ENCODE measurements at places on chromosomes 1 and 21.
A peak's percentile ranks its signal among the peaks of the same experiment; 100 is the strongest.

DNA sequence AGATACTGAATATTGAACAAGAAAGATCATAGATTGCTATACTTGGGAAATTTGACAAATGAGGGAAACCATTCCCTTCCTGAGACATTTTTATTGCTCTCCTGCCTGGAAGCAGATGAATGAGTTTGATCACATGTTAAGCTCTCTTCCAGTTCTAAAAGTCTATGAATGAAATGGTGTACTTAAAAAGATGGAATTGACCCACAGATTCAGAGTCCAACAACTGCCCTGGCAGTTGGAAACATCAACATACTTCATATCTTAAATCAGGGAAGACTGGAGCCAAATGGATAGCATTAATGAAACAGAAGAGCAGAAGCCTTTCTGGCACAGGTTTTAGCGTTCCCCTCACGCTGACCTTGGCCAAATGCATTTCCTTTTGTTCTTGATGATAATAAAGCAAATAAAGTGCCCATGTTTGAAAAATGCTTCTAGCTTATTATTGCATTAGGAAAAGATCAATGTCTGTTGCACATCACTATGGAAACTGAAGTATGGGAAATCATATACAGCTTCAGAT is 142.6 kb downstream of the ESRRG start:
- no peak for DNase-seq

GRCh38 chr1:56031001-56031400 is 548.4 kb downstream of the PLPP3 start:
- DNase-seq: no peak

GRCh38 chr1:20317471-20317870 is 26.8 kb downstream of the VWA5B1 start:
- DNase-seq: no peak

GRCh38 chr1:93528412-93528811 is 80.5 kb downstream of the FNBP1L start:
- DNase-seq: no peak

DNA sequence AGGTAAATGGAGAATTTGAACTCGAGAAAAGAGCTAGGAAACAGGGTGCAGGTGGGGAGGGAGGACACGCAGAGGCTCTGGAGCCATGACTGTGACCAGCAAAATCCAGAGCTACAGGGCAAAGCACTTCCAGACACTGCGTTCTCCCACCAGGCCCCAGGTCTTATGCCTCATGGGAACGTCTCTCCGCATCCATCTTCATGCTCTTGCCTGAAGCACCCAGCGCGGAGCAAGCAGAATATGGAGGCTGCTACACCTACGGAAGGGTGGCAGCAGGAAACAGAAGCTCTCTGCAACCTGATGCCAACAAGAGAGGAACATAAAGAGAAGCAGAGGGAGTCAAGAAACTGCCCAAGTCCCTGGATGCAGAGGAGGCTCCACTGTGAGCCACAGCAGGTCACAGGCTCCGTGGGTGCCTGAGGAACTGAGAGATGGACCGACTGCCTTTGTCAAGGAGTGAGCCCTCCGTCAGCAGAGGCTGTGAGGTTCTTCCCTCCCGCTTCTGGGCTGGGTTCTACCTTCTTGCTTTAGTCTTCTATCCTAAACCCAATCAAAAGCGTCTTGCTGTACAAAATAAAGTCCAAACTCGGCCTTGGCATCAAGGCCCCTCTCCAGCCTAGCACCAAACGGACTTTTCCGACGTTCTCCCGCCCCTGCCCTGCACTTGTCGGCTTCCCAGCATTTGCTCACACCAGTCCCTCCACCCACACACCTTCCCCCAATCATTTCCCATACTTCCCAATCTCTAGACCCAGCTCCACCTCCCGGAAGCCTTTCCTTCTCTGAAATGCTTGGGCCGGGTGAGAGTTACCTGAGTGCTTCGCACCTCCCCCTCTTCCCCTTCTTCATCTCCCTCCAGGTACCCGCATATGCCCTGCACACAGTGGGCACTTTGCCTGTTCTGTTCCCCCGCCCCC is 930 bp downstream of the DHCR24 start:
- no peak for DNase-seq

- no peak for DNase-seq
Observed at GRCh38 chr1:154837672-154838171, 32.4 kb downstream of the KCNN3 start.

DNA sequence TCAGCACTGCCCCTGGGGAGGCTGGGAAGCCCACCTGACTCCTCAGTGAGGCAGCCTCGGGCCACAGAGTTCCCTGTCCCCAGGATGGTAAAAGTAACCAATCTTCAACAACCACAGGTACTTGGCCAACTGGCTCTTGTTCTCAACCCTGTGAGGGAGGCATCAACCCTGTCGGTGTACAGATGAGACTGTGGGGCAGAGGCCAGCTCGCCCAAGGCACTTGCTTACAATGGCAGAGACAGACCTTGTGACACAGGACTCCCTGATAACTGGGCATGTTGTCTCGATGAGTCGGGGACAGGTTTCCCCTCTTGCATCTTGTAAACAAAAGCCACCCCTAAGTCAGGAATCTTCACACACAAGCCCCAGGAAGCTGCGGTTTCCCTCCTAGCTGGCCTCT is 8.0 kb downstream of the SLC30A2 start:
- no peak for DNase-seq

DNA sequence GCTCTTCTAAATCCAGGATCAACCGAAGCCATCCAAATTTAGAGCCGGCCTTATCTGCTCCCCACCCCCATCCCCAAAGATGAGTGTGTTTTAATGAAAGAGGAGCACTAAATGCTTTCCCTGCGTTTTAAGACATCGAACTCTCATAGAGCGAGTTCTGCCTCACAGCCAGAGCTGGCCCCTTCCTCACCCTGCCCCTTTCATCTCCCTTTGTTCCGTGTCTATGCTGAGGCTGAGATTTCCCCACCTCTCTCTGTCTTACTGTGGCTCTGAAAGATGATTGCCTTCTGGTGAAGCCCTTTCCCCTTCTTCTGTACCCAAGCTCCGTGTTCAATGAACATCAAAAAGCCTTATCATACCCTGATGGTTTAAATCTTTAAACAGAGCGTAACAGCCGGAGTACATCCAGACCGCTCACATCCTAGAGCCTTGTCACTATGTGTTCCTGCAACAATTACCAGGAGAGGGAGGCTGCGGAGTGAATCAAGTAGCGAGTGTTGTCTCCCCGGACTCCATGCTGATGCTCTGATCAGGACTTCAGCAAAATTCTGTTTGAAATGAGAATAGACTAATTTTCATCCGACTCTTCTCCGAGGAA is 110.1 kb downstream of the ZNF326 start:
- no peak for DNase-seq

DNA sequence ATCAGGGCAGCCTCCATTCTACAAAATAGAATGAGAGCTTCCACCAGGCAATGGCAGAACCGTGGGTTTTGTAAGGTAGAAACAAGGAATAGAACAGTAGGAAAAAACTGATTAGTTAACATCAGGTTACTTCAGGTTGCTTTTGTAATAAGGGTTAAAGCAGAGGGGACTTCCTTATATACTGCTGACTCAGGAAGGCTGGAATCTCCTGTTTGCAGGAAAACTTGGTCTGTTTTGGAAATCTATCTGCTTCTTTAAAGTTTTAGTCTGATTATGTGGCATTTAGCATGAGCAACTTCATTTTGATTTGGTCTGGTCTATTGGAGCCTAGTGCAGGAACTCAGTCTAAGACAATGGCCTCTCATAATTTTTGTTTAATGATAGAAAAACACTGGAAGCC is 32.7 kb upstream of the RAB4A start:
- no peak for DNase-seq

GRCh38 chr1:214643030-214643429 is 40.0 kb downstream of the CENPF start:
- DNase-seq: no peak

GRCh38 chr1:39258146-39258924 is 53.8 kb downstream of the MACF1 start:
- DNase-seq: peak; percentile 37

GRCh38 chr1:212797681-212798080 is 6.0 kb downstream of the TATDN3 start:
- DNase-seq: no peak

GRCh38 chr21:29184037-29184436 is 53.6 kb downstream of the MAP3K7CL start:
- DNase-seq: no peak

- no peak for DNase-seq
Observed at GRCh38 chr1:89962742-89963075, 32.2 kb upstream of the ZNF326 start.

DNA sequence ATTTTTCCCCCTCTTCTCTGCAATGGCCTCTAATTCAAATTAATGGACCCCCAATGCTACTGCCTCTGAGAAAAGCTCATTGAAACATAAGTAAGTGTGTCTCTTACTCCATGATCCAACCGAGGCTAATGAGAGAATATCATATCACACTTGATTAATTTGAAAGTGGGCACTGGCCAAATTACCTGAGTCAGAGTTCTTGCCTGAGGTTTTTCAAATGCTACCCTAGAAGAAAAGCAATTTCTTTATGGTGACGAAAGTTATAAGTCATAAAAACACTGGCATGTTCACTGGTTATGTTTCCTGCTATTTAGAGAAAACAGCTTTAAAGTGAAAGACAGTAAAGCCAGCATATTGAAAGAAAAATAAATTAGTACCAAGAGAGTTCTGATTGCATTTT is 368.8 kb upstream of the TMPRSS15 start:
- no peak for DNase-seq

DNA sequence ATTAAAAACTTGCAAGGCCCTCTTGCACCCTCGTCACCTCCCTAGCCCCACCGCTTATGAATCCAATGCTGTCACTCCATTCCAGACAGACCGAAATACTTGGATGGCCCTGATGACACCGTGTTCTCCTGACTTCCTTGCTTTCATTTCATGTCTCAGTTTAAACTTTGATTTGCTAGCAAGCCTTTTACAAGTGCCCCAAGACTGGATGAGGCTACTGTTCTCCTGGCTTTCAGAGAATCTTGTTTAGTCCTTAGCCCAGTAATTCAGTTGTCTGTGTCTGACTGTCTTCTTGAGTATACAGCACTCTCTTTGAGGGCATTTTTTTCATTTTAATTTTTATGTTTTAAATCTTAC is 824 bp upstream of the IFI44L start:
- DNase-seq: no peak

GRCh38 chr1:230816018-230816417 is 52.3 kb downstream of the C1orf198 start:
- DNase-seq: no peak

DNA sequence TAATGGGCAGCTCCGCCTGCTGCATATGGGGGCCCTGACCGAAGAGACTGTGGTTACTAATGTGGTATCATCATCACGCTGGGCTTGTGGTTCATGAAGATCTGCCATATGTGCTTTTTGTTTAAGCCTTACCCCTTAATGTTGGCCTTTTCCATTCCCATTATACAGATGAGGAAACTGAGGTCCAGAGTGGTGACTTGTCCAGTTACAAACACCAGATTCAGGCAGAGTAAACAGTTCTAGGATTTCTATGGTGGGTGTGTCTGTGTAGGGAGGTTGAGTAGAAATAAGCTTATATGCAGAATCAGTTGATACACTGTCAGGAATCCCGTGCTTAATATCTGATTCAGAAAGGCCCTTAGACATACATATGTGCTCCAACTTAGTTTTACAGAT is 691 bp downstream of the UTP11 start:
- DNase-seq: no peak

DNA sequence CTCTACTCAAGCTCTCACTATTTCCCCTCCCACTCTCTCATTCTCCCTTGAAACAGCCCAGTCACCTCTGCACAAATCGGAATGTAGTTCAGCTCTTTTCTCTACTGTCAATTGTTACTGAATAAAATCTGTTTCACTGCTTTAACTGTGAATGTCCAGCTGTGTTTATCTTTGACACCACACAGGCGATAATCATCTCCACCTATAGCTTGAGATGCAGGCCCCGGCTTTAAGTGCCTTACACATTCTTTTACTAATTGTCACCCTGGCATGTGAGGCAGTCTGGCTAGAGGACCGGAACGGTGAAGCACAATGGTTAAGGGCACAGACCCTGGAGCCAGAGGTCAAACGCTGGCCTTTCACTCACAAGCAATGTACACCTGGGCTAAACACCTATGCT is 122.8 kb upstream of the C8B start:
- no peak for DNase-seq

DNA sequence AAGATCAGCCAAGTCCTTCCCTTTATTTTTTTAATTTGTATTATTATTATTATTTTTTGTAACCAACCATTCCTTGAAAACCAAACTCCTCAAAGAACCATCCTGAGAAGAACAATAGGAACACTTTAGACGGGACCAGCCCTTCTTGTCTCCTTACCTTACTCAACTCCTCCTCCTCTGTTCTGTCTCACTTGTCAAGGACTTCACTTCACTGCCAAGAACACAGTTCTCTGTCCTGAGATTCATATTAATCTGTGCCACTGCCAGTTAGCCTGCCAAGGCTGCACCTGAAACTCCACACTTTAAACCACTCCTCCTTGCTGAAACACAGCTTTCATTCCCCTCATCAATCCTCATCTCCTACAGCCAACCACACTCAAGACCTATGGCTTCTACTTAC is 73.8 kb upstream of the ATP1A1 start:
- DNase-seq: no peak

DNA sequence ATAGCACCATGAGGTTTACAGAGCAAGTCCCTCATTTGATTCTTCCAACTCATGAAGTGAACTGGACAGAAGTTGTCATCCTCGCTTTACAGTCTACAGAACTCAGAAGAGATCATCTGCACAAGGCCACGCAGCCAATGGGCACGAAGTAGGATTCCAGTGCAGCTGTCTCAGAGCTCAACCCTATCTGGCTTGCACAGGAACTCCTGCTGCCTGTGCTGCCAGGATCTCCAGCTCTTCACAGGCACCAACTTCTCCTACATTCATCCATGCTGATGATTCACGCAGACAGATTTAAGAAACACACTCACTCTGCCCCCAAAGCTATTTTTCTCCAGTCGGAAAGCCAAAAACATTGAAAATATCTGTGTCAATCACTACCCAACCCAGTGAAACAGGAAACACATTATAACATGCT is 157.0 kb downstream of the RERE start:
- DNase-seq: no peak
